H54 (cell line): ENCODE measurements at places on chromosomes 1 and 21.

- DNase-seq: no peak
Observed at GRCh38 chr1:203898458-203899352, 37.3 kb downstream of the SNRPE start.

DNA sequence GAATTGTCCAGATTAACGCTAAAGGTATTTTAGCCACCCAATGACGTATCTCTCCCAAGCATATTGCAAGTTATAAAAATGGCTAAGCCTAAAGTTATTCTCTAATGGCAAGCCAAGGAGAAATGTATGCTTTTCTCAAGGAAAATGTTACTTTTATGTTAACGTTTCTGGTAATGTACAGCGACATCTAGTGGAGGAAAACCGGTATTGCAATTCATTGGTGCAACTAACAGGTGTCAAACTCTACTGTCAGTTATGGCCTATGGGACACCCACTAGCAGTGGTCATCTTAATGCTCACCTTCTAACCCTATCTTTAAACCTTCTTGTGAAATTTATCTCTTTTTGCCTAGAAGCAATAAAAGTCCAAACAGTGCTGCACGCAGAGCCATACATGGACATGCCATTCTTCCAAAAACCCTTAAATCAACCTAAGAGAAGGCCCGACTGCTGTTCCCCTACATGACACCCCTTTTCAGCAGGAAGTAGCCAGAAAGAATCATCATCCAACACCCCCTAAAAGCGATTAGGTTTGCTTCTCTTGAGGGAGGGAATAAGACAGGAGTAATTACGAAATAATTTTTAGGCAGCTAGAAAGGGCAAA lies 68.7 kb upstream of the LRIF1 start:
- DNase-seq: no peak

GRCh38 chr1:37987679-37988078 lies 2.1 kb downstream of the SF3A3 start:
- DNase-seq: no peak

DNA sequence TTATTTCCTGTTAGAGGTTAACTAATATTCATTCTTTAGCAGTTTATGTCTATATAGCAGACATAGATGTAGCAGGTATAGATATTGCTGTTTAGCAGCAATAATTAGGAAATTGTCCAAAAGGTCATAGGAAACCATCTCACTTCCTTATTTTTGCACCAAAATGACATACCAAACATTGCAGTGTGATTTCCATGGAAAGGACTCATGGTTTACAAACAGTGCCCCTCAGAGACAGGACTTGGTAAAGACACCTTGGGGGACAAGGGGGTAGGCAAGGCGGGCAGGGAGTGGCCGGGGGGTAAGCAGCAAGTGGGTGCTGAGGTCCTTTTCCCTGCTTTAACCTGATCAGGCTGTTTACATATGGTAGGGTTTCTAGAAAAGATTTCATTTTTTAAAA lies 30.5 kb downstream of the BATF3 start:
- no peak for DNase-seq

DNA sequence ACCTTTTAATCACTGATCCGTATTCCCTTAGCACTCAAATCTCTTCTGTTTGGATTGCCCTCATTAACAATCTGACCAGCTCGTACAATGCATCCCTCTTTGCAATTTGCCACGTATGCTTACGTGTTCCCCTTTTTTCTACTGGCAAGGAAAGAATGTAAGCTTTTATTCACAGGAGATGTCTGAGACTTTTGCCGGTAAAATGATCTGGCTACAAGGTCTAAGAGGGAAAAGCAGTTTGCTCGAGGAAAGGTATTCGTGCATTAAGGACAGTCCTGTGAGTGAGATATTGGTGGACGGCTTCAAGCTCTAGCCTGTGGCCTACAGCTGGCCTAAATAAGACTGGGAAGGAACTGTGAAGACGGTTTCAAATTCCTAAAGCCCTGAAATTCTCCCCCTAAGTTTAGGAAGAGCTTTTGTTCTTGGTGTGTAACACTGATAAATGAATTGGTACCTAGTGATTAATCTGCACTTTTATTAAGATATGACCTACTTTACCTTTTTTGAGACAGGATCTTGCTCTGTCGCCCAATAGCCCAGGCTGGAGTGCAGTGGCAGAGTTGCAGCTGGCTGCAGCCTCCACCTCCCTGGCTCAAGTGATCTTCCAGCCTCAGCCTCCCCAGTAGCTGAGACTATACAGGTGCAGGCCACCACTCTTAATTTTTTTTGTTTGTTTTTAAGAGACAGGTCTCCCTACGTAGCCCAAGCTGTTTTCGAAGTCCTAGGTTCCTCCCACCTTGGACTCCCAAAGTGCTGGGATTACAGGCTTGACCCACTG lies 895 bp upstream of the UBR4 start:
- no peak for DNase-seq

DNA sequence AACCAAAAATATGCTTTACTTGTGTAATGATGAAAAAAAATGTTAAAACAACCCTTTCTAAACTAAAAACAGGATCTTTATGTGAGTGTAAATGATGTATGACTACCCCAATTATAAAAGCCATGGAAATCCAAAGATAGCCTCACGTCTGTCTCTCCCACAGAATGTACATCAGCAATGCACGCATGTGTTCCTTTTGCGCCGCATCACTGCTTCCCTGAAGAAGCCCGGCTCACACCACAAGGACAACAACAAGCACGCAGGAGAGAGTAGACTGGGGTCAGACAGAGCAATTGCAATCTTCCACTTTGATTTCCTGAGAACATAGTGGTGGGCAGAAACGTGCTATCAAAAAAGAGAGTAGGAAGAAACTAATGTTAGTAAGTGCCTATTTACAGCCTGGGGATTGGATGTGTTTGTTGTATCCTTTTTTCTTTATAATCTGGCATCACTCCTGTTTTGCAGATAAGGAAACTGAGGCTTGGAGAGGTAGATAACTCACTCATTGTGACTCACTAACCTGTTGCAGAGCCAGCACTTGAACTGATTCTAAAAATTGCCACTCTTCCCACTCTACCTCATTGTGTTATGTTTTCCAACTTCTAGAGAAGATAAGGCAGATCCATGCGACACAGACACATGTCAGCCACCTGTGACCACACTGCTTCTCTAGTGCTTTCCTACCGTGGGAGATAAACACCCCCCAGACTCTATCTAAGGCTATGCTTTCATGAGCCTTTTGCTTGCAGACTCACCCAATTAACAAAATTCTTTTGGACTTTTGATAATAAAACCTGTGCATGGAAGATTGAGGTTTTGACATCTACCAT lies 60.1 kb downstream of the MAP10 start:
- no peak for DNase-seq

- DNase-seq: no peak
Observed at GRCh38 chr1:241532162-241532531, at the start of gene KMO. TSS of gene KMO (plus strand) at chr1:241532378. CDS start at chr1:241532445, 67 bp downstream.

GRCh38 chr1:168373869-168374268 lies 93.2 kb downstream of the TBX19 start:
- DNase-seq: no peak

GRCh38 chr1:7613106-7613850 lies 157.8 kb upstream of the VAMP3 start:
- DNase-seq: no peak

DNA sequence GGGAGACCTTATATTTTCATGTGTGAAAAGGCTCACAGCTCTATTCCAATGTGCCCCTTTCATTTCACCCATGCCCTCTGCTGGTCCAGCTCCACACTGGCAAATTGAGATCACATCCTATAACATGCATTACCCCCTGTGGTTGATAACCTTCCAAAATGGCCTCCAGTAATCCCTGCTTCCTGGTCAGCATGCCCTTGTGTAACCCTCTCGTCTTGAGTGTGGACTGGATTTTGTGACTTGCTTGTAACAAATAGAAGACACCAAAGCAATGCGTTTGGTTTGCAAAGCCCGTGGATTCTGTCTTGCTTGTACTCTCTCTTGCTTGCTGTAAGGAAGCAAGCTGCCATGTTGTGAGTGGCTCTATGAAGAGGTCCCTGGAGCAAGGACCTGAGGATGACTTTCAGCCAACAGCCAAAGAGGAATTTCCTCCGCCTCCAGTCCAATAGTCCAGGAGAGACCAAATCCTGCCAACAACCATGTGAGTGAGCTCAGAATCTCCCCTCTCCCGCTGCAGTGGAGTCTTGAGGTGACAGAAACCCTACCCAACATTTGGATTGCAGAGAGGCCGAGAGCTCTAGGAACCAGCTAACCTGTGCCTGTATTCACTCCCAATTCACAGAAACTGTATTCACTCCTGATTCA lies 17.4 kb downstream of the KCNA10 start:
- no peak for DNase-seq

DNA sequence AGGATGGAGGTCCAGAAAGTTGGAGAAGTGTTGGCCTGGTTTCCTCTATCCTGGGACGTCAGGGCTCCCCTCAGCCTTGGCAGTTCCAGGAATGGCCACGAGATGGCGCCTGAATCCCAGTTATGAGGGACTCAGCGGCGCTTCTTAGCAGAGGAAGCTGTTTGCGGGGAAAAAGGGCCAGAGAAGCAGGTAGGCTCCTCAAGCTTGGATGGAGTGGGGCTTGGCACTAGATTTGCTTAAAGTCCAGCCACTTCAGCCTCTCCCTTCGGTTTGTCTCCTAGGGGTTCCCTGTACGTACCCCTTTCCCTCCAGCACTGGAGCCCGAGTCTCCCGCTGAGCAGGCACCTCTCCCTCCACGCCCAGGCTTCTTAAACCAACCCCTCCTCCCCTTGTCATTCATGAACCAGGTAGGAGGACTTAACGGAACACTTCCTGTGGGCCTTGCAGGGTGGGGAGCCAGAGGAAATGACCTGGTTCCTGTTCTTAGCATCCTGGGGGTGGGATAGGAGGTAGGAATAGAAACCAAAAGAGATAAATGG lies 32.0 kb upstream of the TENT5B start:
- DNase-seq: peak; percentile 37

DNA sequence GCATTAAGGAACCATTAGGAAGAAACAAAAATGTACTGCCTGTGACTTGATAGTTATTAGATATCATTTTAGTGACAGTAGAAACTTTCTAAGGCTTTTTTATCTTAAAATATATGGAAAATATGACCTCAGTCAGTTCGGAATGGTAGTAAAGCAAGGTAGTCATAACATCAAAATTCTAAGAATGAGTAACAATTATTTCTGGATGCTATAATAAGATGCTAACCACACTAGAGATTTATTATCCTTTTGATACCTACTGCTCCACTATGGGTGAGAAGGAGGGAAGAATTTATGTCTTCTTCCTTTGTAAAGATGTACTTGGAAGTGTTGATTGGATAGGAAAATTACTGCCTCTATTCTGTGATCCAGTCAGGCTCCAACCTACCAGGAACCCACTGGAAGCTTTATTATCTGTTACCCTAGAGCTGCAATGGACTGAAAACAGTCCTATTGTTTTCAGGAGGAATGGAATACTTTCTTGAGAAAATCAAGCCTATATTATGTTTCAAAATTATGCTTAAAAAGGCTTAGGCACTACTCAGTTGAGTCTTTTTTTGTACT lies 8.8 kb downstream of the FMN2 start:
- no peak for DNase-seq

- DNase-seq: no peak
Observed at GRCh38 chr1:153961421-153961820, 1.9 kb downstream of the SLC39A1 start.

- no peak for DNase-seq
Observed at GRCh38 chr1:40860706-40861223, 1.4 kb downstream of the CITED4 start.

GRCh38 chr1:87830432-87830978 lies 501.8 kb downstream of the LMO4 start:
- DNase-seq: no peak

DNA sequence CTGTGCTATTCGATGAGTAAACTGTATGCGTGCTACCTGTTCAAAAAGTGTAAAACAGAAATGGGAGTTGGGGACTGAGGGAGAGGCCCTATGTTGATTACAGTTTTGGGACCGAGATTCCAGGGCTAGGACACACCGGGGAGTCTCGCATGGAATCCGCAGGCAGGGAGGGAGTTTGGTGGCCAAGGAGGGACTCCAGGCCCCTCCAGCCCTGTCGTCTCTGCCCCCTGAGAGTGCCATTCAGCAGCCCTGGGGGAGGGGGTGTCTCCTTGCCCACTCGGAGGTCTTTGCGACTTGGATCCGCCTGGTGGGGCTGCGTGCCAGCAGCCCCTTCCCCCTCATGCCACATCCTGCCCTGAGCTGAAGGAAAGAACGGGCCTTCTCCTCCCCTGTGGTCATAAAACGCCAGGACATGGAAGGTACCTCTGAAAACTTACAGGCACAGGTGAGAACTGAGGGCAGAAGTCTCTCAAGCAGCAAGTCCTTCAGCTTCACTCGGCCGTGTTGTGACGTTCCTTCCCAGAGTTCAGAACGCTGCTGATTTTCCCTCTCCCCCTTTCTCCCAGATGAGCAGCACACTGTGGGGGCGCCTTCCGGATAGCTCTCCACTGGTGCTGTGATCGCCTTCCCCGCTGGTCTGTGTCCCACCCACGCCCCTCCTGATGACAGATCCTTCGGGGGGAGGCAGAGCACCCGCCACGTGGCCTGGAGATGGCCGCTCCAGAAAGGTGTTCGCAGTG lies 141.4 kb downstream of the PEX14 start:
- no peak for DNase-seq

DNA sequence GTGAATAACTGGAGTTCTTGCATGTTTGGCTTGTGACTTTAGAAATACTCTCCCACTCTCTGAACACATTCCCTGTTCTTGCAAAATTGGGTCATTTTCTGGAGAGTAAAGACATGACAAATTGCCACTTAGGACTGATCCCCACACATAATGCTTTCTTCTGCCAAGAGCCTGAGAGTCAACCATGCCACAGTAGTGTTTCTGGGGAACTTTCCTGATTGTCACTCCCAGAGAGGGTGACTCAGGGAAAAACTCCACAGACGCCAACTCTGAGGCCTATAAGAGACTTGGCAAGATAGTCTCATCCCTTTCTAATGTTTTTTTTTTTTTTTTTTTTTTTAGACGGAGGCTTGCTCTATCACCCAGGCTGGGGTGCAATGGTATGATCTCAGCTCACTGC lies 157.8 kb downstream of the ATG4C start:
- DNase-seq: no peak

DNA sequence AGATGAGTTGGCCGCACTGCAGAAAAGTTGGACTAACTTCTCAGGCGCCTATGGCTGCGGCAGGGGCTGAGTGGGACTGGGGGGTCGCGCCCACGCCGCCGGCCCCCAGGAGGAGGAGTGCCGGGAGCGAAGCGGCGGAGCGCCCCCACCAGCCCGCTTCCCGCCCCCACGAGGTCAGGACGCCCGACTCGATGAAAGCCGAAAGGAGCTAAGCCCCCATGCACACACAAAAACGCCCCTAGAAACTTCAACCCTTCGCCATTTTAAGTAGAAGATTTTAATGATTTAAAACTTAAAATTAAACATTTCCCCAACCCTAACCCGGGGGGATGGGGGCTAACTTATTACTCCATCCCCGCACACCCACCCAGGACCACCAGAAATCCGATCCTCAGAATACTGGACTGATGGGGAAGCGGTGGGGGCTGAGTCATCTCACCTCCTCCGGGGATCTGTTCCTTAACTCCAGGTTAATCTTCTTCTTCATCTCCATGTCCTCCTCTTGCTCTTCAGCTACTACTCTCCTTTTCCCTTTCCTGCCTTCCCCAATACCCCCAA lies 539 bp downstream of the ANP32E start:
- DNase-seq: no peak

DNA sequence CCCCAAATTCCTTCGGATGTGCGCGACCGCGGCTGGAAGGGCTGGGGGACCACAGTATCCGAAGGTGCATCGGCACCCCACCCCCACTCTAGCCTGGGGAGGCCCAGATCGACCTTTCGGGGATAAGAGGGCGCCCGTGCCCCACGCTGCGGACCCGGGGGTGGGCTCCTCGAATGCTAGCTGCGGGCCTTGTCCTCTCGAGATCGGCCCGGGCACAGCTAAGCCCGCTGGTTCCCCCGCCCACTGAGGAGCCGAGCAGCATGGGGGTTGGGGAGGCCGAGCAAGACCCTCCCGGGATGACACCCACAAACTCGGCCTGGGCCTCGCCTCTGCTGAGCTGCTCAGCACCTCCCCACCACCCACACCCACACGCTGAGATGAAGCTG lies 653 bp upstream of the IFFO2 start:
- no peak for DNase-seq
